Thoracic aorta (tissue), 2 donors: ENCODE measurements at places on chromosomes 1 and 21.

DNA sequence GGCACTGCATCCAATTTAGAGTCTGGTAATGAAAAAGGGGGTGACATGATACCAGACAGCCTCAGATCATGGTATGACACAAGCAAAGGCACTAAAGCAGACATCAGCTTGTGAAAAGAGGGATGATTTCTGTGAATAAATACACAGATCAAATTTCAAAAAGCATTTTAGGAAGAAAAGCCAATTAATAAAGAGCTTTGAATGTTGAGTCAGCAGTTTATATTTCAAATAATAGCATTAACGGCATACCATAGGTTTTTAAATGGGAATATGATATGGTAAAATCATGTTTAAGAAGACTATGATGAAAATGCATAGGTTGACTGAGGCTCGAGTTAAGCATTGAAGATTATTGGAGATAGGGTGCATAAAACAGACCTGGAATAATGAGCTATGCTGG, 13.5 kb downstream of the KCNT2 start:
- H3K4me3 ChIP-seq = no peak overlapping the region
- H3K4me1 ChIP-seq = no peaks in the 10 kb centered on the region
- no peaks in the 10 kb centered on the region for H3K27me3 ChIP-seq
- H3K27ac ChIP-seq = no peak overlapping the region
- H3K36me3 ChIP-seq = no peaks in the 10 kb centered on the region
- no peak for DNase-seq

GRCh38 chr1:58852731-58853485, 69.1 kb upstream of the JUN start:
- peaks cover 16% of the 10 kb centered on the region for H3K4me1 ChIP-seq
- H3K27ac ChIP-seq = no peak overlapping the region
- DNase-seq = no peak
- no peaks in the 10 kb centered on the region for H3K36me3 ChIP-seq

- peaks cover 8% of the 10 kb centered on the region for H3K4me1 ChIP-seq
- no peaks in the 10 kb centered on the region for H3K36me3 ChIP-seq
- H3K27ac ChIP-seq = peak overlapping the region; percentile 29
- H3K4me3 ChIP-seq = no peak overlapping the region
- no peak for DNase-seq
Observed at GRCh38 chr1:160251011-160251410, 11.3 kb downstream of the DCAF8 start.

DNA sequence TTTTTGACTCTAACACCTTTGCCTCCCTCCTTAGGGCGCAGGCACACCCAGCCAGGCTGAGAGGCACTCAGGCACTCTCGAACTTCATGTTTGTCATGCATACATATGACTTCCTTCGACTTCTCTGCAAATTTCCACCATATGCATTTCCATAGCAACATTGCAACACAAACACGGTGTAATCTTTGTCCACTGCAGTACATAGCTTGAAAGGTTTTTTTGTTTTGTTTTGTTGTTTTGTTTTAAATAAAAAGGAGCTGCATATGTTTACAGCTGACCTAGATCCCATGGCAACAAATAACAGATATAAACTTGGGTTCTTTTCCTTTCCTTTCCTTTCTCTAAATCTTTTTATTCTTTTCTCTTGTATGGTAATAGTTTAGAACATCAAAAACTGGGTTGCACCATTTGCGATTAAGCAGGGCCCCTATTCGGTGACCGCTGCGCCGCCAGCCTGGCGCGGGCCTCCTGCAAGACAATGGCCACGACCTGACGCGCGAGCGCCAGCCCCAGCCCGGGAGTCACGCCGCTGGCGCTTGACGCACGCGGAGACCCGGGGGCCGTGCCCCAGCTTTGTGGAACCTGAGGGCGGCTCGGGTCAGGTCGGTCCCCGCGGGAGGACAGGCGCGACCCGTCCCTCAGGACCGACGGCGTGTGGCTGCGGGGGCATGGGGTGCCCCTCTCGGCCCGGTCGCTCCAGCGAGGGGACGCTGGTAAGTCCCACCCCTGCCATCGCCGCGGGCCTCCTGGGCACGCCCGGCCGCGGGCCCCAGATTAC, 35.2 kb downstream of the CCN1 start:
- H3K4me3 ChIP-seq = peak overlapping the region; percentile 59
- no peaks in the 10 kb centered on the region for H3K27me3 ChIP-seq
- H3K27ac ChIP-seq = no peak overlapping the region
- no peak for DNase-seq

DNA sequence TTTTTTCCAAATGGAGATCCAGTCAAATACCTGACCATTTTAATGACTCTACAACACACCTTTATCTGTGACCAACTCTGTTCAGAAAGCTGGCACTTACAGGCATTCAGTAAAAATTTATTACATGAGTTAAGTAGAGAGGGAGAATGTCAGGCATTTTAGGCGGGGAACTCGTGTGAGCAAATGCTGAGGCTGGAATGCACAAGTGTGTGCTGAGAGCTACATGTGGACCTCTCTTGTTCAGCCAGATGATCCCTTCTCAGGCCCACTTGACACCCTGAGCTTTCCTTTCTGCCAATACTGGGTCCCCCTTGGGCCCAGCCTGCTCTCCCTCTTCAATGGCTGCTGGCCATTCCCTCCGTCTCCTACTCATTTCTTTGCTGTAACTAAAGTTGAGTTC, 11.7 kb downstream of the PPIH start:
- H3K27ac ChIP-seq = no peak overlapping the region
- no peak for DNase-seq
- H3K4me1 ChIP-seq = no peaks in the 10 kb centered on the region
- no peak overlapping the region for H3K4me3 ChIP-seq
- peaks cover 24% of the 10 kb centered on the region for H3K36me3 ChIP-seq

DNA sequence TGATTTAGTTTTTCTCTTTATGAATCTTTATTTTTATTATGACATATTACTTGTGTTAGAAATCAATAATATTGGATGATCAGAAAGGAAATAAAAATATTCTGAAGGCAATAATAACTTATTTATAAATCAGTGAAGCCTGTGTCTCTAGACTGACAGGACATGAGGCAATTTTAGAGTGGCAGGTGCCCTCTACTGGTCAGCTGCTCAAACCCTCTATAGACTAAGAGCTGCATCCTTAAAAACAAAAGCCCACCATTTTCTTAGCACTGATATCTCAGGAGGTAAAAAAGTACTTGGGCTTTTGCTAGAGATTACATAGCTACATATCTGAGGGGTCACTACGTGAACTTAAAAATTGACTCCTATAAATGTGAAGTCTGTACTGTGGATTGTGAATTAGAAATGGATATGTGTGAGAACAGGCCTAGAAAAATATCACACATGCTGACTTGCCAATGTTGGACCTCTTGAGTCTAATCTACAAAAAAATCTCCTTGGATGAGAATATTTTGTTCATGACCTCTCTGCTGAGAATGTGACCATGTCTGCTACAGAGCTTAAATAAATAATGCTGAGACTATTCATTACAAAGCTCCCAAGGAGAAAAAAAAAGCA, 597.9 kb upstream of the ADAMTS5 start:
- no peaks in the 10 kb centered on the region for H3K27me3 ChIP-seq
- H3K4me1 ChIP-seq = peaks cover 13% of the 10 kb centered on the region
- no peak for DNase-seq
- H3K36me3 ChIP-seq = no peaks in the 10 kb centered on the region
